Effector memory CD8-positive, alpha-beta T cell (primary cell): ENCODE measurements at places on chromosomes 6 and 20.

GRCh38 chr20:9408422-9409300 is 105.7 kb upstream of the LAMP5 start:
- DNase-seq, result no peak

GRCh38 chr20:60101201-60101890 is 143.1 kb downstream of the CDH26 start:
- no peak for DNase-seq

DNA sequence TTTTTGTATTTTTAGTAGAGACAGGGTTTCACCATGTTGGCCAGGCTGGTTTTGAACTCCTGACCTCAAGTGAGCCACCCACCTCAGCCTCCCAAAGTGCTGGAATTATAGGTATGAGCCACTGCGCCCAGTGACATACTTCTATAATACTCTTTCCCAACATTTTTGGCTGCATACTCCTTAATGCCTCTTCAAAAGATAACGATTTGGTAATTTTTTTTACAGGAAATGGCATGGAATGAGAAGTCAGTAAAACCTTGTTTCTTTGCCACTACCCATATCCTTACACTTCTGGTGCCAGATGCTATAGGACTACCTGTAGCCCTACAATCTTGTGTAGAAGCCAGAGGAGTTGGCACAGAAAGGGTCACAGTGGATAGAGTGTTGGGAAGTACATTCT is 41.4 kb upstream of the SGK1 start:
- DNase-seq, result no peak

- DNase-seq, result no peak
Measured at GRCh38 chr6:142510211-142510610, 208.4 kb downstream of the ADGRG6 start.

DNA sequence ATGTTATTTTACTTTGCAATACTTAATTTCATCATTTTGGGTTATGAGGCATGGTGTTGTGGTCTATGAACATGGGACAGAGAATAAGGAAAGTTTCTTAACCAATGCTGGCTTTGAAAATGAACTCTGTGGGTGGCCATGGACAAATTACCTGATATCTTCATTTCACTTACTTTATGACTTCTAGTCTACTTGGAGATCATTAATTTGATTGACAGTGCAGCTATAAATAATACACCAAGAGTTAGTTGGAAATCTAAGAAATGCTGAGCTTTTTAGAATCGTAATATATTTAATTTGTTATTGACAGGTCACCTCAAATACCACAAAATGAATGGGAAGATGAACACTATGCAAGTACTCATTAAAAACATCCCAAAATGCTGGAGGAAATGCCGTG is 140.4 kb downstream of the CENPW start:
- DNase-seq, result no peak

DNA sequence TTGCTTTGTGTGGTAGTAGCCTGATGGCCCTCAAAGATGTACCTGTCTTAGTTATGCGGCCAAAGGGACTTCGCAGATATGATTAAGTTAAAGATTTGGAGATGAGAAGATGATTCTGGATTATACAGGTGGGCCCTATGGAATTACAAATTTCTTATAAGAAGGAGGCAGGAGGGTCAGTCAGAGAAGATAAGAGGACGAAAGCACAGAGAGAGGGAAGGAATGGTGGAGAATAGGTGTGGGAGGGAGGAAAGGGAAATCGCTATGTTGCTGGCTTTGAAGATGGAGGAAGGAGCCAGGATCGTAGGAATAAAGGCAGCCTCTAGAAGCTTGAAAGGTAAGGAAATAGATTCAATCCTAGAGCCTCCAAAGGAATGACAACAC is 1.2 kb upstream of the TSPYL1 start:
- no peak for DNase-seq
